ENCODE measurements at places on chromosomes 6 and 20.

DNA sequence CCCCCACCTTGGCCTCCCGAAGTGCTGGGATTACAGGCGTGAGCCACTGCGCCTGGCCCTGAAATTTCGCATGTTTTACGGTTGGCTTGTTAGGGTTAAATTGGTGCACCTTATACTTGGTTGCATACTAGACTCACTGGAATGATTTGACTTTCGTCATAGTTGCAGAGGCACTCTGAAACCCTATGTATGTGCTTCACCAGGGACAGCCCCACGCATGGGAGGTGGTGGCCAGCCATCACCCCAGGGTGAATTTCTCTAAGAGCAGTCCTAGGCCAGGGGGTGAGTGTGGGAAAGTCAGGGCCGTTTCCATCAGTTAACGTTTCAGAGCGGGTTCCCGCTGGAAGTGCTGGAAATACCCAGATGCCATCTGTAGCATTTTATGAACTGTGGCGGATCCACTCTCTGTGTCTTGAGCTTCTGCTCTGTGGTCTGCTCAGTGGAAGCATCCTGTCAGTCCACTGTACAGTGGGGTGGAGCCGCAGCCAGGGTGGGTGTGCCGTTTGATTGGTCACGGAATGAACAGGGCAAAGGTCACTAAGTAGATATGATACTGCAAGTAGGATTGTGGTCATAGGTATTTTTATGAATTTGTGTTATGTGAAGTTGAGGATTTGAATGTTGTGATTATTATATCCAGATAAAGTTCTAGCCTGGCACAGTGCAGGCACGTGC, 13.2 kb downstream of the DNAJC5 start:
- DNase-seq: no peak

GRCh38 chr6:8172530-8172929, 70.2 kb upstream of the EEF1E1 start:
- no peak for DNase-seq

GRCh38 chr6:127807806-127808517, 92.9 kb downstream of the THEMIS start:
- no peak for DNase-seq

DNA sequence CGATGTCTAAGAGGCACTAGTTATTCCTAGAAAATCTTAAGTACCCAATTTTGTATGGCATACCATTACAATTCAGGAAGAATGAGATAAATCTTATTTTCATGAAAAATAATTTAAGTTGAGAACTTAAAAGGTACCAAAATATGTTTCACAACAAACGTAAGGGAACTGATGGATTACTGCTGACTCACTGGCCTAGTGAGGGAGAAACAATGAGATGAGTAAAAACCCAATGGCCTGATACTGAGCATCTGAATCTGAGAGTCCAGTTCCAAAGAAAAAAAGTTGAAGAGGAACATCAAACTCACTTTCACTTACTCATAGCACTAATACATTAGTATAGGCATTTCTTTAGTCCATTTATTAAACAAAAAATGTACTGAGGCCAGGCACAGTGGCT, 56.0 kb downstream of the MDN1 start:
- no peak for DNase-seq

DNA sequence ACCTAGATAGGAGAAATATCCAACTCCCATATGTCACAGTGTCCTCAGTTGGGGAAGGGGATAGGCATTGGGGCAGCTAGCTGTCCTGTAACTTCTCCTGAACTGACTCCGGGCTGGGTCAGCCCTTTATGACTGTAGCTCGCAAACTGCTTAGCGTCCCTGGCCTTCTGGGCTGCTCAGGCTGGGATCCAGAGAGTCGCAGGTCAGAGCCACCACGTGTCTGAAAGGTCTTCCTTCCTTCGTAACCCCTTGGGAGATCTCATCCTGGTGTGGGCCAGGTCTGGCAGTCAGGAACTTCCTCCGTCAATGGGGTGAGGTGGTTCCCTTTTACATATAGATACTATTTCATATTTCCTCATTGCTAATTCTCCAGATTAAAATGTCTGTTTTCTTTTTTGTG, 28.8 kb upstream of the HINT3 start:
- no peak for DNase-seq

DNA sequence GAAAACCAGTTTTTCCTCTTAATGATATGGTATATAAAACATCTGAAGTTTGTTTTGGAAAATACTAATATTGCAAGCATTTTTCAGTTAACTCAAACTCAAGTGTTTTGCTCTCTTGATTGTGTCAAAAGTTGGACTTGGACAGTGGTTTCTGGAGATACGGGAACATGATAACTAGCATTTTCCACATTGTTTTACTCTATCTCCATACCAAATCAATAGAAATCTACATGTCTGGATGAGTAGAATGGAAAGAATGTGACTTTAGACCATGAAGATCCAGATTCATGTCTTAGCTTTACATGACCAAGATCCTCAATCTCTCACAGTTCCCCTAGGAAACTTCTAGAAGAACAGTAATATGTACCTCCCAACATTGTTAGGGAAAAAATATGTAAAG, 22.2 kb upstream of the FBXO30 start:
- no peak for DNase-seq

DNA sequence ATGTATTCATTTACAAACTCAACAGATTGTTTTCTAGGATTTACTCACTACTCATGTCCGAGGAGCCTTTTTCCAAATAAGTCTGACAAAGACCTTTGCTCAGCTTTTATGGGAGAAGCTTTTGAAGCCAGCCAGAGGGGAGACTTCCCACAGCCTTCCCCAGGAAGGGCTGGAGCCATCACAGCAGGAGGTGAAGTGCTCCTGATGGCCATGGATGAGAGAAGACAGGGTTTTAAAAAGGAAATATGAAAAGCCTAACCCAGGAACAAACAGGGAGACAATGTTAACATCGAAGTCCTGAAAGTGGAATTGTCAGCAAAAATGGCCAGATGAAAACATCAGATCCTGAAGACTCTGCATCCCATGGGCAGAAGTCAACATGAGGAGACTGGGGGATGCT, 11.6 kb upstream of the TAGAP start:
- DNase-seq: no peak

DNA sequence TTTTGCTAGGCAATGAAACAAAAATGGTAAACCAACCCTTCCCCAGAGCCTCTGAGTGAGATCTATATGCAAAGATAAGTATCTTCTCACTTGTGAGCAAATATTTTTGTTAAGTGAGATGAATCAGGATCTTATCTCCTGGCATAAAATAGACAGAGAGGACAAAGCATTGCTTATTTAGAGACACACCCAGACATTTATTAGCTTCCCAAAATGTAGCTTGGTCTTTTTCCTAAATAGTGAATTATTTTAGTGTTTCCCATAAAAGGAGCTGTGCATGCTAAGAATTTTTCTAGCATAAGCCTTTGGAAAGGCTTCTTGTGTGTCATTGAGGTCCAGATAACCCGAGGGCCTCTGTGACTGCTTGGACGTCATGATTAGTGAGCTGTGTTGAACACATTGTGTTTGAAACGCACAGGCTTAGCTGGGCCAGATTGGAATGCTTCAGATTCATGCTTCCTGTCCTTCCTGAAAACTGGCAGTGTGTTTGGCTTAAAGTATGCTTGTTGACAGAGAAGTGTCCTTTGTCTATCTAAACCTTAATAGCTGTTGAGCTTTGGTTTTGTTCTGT, 16.5 kb downstream of the MTHFD1L start:
- DNase-seq: peak; percentile 93

DNA sequence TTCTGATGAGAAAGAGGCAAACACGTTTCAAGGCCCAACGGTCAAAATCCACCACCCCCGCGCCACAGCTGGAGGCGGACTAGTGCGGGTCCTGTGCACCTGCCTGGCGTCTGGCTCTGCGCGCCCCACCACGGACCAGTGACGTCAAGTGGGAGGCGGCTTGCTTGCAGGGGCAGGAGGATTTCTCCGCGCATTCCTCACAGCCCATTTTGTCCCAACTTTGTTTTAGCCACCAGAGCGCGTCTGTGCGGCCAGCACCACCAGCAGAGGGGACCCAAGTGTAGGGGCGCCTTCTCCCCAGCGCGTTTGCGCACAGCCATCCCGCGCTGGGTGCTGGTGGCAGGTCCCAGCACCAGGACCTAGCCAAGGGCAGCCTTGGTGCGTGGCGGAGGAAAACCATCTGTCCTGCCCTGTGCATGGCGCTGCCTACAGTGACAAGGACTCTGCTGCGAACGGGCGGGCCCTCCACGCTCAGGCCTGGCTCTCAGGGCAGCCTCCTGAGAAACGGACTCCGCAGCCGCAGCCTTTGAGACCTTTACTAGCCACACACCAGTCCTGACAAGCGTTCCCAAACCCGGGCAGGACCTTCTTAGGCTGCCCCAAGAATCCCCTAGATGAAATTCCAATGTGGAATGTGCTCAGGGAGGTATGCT, 194.8 kb upstream of the EXOC2 start:
- DNase-seq: no peak

GRCh38 chr20:33609504-33609903, 52.6 kb upstream of the C20orf144 start:
- DNase-seq: no peak

DNA sequence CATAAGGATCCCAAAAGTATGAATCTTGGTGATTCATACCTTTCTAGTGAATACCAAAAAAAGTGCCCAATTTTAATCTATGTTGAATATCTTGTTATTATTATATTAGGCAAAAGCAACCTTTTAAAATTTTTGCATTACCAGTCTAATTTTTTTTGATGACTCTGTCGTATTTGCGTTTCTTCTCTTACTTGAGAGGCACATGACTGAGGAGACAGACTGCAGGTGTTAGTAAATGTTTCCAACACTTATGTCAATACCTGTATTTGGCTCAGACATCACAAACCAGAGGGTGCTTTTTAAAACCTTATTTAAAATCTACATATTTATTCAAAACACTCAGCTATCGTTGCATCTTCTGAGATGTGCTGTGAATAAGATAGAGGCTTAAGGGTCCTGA, 27.1 kb downstream of the ID4 start:
- DNase-seq: no peak

DNA sequence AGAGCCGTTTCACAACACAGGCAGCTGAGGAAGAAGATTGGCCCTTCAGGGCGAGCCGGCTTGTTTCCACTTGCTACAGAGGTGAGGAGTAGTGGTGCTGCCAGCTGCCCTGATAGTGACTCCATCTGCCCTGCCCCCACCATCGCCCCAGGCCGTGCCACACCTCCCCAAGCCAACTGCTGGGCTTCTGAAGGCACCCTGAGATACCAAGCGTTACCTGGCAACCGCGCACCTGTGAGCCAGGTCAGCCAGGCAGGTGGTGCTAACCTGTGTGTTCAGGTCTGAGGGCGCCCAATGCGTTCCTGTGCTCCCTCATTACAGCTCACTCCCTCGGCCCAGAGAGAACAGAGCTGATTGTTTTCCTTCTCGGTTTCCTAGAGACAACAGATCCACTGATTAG, 299.1 kb upstream of the ID4 start:
- DNase-seq: no peak

DNA sequence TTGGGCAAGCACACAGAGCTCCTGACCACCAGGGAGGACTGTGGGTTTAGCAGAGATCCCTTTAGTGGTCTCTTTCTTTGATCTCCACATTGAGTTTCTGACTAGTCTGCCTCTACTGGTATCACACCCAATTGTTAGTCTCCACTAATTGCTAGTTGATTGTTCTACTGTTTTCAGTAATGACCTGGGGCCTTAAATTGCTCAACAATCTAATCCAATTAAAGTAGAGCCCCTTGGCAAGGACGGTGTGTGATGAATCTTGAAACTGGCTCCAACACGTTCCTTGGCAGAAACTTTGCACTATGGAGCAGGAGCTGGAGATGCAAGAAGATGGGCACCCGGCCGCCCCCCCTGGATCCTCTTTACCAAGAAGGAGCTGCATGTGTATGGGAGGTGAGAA, 12.3 kb downstream of the FAM50B start:
- DNase-seq: no peak

DNA sequence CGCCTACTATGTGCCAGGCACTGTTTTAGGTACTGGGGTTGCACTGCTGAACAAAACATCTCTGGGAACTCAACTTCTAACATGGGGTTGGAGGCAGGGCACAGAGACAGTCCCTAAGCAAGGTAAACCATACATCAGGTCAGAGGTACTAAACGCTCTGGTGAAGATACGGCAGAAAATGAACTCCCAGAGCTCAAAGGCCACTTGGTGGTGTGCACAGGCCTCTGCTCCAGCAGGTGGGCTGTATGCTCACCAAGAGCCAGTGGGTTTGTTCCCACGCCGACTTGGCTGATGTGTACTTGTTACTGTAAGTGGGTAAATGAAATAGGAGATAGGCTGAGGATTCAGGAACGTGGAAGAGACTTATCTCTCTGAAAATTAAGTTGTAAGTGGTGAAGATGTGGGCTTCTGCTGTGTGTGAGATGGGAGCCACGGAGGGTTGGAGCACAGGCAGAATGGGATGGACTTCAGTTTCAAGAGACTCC, 133.4 kb downstream of the PREX1 start:
- DNase-seq: no peak

DNA sequence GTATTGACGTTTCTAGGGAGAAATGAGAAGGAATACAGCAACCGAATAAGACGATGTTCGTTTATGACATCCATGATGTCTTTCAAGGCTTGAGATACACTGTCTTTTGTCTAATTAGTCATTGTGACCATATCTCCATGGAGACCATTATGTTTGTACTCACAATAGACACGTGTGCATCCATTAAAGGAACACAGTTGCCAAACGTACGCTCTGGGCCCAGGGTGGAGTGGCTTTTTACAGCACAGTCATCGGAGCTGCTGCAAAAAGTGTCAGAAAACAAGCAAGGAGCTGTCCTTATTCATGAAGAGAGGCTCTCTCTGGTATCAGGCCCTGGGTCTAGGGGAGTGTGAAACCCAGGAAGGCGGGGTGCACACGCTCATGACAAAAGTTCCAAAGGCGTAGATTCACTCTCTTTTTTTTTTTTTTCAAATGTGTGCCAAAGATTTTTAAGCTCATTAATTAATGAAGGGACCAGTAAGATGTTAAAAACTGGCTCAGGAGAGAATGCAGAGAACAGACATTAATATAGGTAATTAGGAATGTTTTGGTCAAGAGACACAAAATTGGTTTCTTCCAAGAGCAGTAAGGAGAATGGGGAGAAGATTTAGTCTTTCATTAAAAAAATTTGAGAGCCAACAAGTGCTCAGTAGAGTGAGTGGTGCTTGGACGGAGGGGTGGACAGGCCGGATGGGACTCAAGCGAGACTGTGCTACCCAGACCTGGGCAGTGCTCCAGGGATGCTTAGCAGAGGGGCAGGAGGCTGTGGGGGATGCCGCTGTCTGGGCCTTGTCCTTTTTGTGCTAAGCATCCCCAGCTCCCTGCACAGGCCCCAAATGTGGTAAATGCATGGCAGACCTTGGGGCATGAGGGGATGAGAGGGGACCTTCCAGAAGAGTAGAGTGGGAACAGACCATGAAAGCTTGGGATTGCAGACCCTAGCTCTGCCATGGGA, 34.9 kb upstream of the GTSF1L start:
- DNase-seq: peak; percentile 14
